ENCODE measurements at places on chromosomes 3 and 15. TPM values are rescaled to one million over a fixed set of nuclear protein-coding genes. Genes with fewer than 3 reads are reported as not detected.

ATR gene
- 13.8 TPM for total RNA-seq

- DNase-seq, result no peak
Measured at GRCh38 chr15:63492541-63493077, 11.8 kb upstream of the USP3 start.

DNA sequence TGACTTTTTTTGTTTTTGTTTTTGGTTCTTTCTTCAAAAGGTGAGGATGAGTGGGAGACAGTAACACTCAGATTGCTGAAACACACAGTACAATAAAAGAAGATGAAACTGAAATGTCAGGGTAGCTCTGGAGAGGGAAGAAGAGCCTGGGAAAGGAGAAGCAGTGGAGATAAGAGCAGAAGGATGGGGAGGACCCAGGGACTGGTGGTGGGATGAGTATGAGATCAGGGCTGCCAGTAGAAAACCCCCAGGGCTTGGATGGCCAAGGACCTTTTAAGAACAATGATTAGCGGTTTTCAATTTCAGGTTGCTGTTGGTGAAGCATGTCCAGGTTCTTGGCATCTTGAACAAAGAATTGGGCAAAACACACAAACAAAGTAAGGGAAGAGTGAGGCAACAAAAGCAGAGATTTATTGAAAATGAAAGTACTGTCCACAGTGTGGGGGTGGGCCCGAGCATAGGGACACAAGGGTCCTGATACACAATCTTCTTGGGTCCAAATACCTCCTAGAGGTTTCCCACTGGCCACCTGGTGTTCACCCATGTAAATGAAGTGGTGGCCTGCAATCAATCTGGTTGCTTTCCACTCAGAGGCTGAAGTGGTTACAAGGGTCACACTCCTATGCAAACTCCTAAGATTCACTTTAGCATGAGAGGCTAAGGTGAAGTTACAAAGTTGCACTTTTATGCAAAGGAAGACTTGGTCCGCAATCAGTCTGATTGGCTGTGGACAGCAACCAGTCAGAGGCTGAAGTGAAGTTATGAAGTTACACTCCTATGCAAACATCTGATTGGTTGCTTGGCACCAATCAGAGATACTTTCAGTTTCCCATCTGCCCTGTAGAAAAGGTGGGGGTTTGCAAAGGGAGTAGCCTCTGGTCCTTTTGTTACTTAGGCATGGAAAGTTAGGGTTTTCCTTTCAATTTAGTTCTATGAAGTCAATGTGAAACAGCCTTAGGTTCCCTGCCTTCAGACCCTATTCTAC is 26.1 kb upstream of the MFSD1 start:
- DNase-seq, result no peak

- no peak for DNase-seq
Measured at GRCh38 chr15:32120577-32121383, 90.5 kb downstream of the CHRNA7 start.

- no peak for DNase-seq
Measured at GRCh38 chr3:40057077-40057476, 247.7 kb downstream of the MYRIP start.

Measured in right cardiac atrium (tissue), 5 donors.